ENCODE measurements at places on chromosomes 6 and 20.

GRCh38 chr6:130862370-130862769 is 35.2 kb downstream of the SMLR1 start:
- no peak for DNase-seq

- DNase-seq = no peak
Observed at GRCh38 chr6:132623106-132623845, 799 bp downstream of the TAAR2 start.

DNA sequence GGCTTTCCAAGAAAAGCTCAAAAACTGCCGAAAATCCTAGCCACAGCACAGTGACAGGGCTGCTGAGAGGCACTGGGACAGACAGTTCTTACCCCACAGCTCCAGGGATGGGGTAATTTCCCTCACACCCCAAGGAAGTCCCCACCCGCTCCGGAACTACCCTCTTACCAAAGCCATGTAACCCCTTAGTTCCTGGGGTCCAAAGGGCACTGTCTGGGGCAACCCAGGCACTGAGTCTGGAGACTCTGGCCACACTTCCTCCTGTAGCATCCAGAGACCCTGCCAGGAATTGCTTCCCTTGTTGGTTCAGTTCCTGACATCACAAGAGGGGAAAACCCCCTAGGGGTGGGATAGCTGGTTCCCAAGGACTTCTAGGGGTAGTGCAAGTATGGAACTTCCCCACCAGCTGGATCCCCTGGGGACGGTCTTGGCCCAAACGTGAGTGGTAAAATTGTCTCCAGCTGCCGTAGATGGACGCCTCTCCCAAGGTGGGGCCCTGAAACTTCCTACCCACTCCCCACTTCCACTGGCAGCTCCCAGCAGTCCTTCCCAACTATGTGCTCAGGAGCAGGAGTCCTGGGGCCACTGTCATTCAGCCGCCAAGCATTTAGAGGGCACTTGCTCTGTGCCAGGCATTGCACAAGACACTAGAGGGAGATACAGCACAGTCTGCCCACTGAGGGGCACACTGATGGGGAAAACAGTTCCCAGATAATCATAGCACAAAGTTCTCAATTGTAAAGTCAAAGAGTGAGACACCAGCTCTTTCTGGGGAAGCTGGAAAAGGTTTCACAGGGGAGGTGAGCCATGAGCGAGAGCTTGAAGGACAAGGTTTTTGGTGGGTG is 17.2 kb upstream of the HCK start:
- DNase-seq = no peak

- DNase-seq = no peak
Observed at GRCh38 chr6:134979142-134979541, 29.2 kb upstream of the ALDH8A1 start.

DNA sequence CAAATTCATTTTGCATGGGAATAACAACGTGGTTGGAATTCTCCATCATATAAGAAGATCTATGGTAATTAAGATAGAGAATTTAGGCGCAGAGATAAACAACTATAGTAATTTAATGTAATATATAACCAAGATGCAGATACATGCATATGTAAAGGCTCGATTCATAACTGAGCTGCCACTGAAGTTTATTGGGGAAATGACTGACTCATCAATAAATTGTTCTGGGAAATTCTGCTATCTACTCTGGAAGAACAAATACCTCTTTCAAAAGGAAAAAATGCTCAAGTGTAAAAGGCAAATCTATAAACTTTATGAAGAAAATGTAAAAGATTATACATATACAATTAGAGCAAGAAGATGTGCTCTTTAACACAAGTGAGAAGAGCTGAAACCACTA is 596.4 kb downstream of the MMUT start:
- DNase-seq = no peak

DNA sequence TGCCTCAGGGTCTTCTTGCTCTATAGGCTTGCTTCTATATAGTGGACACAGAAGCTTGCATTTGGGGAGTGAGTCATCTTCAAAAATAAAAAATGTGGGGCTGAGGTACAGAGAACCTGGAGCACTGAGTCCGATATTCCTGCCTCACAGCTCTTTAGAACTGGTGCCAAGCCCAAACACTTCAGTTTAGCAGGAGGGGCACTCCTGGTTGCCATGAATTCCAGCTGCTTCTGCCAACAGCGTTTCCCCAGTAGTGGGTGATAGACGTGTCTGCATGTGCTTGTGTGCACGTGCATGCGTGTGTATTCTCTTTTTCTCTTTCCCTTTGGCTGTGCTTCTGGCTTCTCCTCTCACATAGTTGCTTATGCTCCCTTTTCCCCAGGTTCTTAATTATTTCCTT is 11.9 kb downstream of the DNPH1 start:
- DNase-seq = no peak

DNA sequence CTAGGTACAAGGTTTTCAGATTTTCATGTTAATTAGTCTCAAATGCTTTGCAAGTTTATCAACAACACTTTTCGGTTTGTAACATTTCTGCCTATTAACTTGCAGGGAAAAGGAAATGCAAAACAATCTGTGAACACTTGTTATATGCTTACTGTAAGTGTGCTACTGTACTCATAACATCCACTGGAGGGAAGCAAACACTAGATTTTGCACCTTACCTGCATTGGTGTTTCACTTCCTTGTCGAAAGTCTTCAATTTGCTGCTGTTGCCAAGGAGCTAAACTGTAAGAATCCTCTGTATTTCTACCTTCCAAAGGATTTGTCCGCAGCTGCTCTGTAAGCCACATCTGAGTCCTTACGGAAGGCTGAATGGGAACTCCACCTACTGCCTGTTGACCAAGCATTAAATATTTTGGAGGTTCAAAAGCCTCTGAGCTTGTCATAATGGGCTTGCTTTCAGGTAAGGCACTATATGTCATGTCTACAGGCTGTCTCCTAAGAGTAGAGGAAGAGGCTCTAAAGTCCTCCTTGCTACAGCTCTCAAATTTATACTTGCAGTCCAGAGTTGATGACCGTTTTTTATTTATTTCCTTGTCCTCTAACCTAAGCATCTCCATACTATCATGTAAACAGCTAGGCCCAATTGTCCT is 17.3 kb downstream of the PLN start:
- no peak for DNase-seq

- no peak for DNase-seq
Observed at GRCh38 chr20:5843054-5843592, 92.9 kb downstream of the SHLD1 start.

- no peak for DNase-seq
Observed at GRCh38 chr6:26295691-26296555, 69.1 kb upstream of the BTN3A2 start.

Data from activated CD8-positive, alpha-beta memory T cell treated with anti-CD3 and anti-CD28 coated beads for 48 hours (primary cell).